Naive thymus-derived CD4-positive, alpha-beta T cell (primary cell): ENCODE measurements at places on chromosomes 4 and X. TPM values are rescaled to one million over a fixed set of nuclear protein-coding genes. Genes with fewer than 3 reads are reported as not detected.

DNA sequence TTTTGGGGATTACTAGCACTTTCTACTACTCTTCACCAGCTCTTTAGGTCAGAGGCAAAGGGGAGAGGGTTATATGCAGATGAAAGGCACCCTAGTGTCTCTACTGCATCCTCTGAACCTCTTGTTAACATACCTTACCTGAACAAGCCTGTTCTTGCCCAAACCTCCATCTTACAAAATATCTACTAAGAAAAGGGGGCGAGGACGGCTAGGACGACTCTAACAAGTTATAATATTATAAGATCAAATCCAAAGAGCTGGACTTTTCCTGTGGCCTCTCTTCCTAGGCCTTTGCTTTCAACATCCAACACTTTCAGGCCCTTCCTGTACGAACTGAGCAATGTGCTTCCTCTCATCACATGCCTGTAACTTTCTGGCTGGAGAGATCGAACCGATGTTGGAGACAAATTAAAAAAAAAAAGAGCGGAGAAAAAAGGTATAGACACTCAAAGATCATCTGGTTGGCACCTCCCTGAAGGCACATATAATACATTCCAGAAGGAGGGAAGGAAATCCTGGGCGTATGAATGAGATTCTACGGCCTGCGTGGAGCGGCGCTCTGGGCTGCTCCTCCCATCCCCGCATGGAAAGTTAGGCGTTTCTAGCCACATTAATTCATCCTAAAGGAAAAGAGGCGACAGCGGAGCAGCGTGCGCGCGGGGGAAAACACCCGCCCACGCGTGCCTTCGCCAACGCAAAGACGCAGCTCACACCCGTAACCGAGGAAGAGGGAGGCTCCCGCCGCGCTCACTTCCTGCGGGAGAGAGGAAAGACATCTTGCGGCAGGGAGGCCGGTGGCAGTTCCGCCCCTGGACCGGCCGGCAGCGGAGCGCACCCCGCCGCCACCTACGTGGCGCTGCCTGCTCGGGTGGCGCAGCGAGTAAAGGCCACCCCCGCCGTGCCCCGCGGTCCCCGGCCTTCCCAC lies 808 bp downstream of the PRDM5 start:
- peak; percentile 23 for DNase-seq

DNA sequence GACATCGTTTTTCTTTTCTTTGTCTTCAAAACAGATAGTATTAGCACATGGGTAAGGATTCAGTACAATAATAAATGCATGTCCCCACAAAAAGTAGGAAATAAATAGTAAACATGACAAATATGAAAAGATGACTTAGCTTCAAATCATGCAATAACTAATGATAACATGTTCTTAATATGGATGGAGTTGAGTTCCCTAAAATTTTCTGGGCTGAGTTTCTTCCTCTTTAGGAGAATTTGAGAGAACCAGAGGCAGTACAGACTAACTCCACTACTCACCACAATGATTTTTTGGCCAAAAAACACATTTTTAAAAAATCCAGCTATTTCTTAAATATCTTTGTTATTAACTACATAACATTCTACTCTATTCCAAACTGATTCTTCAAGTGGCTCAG lies 432.3 kb upstream of the HS3ST1 start:
- DNase-seq = no peak

GRCh38 chrX:7542587-7543380 lies 300.2 kb upstream of the VCX start:
- no peak for DNase-seq

DNA sequence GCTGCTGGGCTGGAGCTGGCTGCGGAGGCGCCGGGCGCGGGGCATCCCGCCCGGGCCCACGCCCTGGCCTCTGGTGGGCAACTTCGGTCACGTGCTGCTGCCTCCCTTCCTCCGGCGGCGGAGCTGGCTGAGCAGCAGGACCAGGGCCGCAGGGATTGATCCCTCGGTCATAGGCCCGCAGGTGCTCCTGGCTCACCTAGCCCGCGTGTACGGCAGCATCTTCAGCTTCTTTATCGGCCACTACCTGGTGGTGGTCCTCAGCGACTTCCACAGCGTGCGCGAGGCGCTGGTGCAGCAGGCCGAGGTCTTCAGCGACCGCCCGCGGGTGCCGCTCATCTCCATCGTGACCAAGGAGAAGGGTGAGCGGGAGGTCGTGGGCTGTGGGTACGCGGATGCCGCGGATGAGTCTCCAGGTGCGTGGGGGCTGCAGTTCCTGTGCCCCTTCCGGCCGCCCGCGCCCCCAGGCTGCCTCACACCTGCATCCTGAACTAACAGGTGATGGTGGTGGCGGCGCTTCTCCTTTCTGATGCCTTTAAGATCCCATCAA lies 499 bp downstream of the CYP2U1 start:
- peak; percentile 36 for DNase-seq

DNA sequence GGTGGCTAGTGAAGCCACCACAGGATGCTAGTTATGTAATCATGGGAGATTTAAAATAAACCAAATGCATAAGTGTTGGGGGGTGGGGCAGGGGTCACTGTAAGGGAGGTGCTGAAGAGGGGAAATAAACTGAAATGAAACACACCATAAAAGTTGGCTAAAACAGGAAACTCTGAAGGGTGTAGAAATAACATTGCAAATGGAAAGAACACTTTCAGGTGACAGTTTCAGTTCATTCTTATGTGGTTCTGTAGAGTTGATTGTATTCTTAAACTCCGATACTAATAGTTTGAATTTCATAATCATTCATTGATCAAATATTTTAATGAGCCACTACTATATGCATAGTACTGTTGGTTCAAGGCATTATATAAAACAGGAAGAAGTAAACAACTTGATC lies 80.1 kb downstream of the HDAC8 start:
- DNase-seq = no peak

DNA sequence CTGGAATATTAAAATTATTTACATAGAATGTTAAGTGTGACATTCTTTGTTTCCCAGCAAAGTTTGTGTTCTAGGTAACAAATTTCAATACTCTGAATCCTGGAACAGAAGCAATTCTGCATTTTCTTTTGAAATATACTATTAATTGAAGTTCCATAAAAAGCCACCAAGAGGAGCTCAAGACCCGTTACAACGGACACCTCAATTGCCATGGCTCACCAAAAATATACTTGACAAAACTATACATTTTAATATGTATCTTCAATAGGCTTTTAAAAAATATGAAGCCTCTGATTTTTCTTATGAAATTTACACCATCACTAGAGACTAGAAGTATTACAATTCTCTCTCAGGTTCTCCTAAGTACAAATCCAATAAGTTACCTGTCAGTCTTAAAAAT lies 111.4 kb downstream of the NYX start:
- no peak for DNase-seq

DNA sequence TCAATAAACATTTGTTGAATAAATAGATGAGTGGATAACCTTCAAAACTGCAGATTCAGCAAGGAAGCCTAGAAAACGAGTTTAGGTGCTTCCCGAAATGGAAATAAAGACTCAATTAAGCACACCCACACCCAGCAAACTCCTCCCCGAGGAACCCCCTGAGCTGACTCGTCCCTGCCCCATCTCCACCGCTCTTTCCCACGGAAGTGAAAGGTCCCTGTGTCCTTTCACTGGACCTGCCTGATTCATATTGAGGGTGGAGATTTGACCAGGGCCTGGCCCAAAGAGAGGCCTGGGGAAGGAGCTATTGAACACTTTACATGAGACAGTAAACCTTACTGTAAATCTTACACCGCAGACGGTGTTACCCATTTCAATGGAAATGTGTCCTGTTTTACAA lies 129.1 kb downstream of the CPZ start:
- DNase-seq = no peak

GRCh38 chr4:59869559-59869958 lies 1330.6 kb upstream of the ADGRL3 start:
- no peak for DNase-seq

DNA sequence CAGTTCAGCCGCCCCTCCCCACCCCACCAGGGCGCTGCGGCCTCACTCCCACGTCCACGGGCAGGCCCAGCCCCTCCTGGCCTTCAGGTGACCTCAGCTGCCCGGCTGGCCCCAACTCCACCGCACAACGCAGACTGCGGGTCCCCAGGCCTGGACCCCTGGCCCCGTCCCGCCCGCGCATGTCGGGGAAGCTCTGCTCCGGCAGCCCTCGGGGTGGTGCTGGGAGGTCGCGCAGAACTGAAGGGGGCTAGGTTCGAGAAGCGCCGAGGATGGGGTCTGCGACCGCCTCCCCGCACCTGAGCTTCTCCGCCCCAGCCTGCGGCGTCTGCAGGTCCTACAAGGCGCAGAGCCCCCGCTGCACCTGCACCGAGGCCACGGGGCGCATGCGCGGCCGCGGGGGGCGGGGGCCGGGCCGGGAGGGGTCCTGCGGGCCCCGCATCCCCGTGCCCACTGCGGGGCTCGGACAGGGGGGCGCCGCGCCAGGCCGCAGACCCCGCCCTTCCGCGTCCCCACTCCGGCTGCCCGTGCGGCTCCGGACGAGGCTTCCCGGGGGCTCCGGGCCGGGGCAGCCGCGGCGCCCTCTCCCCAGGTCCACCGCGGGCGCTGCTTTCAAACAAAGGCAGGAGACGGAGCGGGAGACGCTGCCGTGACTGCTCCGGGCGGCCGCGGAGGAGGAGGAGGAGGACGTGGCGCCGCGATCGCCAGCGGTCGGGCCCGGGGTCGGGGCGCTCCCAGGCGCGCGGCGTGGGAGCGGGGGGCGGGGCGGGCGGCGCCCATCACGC lies 672 bp upstream of the NAT8L start:
- DNase-seq = no peak

DNA sequence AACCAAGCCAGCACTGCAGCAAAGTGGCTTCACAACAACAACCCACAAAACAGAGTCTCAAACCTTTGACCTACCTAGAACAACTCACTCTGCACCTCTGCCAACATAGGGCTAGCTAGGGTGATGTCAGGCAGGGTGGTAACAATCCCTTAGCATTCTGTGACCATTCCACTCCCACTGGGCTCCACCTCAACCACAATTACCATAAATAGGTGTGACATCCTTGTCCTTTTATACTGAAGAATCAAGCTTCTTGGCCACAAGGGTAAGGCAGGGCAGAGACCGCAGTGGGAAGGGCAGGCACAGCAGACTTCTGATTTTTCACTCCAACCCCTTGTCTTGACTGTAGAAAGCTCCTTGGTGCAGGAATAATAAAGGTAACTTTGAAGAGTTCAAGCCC lies 795.4 kb upstream of the DIAPH2 start:
- no peak for DNase-seq

DNA sequence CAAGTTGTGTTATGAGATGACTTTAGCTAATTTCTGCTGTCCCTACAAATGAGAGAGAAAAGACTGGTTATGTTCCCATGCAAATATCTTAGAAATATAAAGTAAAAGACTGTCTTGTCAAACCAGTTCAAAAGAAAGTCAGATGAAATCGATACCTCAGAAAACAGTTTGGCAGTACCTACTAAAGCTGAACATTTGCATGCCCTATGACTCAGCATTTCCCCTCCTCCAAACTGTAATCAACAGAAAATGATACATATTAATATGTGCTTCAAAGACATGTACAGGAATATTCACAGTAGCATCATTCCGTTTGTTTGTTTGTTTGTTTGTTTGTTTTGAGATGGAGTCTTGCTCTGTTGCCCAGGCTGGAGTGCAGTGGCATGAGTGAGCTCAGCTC lies 90.3 kb downstream of the ARX start:
- no peak for DNase-seq

GRCh38 chrX:46713672-46714490 lies 45.0 kb downstream of the SLC9A7 start:
- no peak for DNase-seq

GRCh38 chr4:102355748-102356147 lies 10.5 kb upstream of the SLC39A8 start:
- no peak for DNase-seq

- DNase-seq = no peak
These were observed 1044.4 kb upstream of the DIAPH2 start for GRCh38 chrX:95640226-95640625.

DNA sequence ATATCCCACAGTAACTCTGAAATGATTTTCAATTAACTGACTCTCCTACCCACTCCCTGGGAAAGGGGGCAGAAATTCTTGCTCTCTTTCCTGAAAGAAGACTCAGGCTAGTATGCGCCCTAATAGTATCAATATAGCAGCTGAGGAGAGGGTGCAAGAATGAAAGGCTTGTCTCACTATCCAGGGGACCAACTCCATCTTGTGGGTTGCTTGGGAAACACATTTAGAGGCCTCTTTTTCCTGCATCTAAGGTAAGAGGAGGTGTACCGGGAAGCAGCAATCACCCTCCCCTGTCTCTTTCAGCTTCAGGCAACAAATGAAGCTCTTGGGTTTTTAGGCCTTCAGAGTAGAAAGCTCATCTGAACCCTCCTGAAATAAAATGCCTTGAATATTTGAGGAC lies 11.3 kb downstream of the TMEM255A start:
- DNase-seq = no peak

DNA sequence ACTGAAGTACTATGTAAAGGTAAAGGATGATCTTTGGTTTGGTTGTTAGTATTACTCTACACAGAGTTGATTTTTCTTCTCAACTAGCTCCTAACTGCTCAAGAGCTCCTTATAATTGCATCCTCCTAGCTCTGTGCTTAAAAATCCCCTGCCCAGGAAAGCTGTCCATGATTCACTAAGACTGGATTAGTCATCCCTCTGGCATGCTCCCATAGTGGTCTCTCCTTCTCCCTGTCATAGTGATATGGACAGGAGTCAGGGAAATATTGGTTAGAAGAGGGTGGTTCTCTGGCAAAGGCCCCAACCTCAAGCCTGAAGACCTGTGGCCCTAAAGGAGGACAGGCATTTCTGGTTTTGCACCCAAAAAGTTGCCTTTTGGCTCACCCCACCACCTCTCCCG lies 242.3 kb upstream of the KCNIP4 start:
- no peak for DNase-seq

DNA sequence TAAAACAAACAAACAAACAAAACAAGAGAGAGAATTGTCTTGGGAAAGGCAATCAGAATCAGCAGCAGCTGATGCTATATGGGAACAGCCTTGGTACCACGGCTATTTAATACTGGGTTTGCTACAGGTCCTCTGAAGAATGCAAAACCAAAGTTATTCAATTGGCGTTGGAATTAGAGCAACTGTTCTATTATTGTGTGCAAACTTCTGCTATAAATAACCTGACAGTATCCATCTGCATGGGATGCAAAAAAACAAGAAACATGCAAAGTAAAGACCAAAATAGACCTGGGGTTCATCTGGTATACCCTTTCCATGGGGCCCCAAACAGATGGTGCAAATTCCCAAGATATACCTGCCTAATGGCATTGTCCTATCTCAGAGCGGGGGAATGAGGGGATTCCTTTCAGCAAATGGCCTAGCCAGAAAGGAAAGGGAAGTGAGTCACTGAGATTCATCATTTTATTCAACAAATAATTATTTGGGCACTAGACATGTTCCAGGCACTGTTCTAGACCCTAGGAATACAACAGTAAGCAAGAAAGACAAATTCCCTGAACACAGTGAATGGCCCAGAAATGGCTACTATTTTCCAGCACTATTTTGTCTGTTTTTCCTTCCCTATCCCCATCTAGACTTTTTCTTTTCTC lies 268.9 kb downstream of the FBXW7 start:
- no peak for DNase-seq

The RASGEF1B gene
- total RNA-seq = 82.5 TPM

The FDCSP gene
- not detected for total RNA-seq

The NPY1R gene
- total RNA-seq = not detected

The HNRNPDL gene
- 297 and 302 TPM in 2 replicates for total RNA-seq

The GLUD2 gene
- total RNA-seq = not detected

The IGFBP7 gene
- total RNA-seq = not detected

The MAGEA12 gene
- not detected in 2 replicates for total RNA-seq
